ENCODE measurements at places on chromosomes 7 and 10.

DNA sequence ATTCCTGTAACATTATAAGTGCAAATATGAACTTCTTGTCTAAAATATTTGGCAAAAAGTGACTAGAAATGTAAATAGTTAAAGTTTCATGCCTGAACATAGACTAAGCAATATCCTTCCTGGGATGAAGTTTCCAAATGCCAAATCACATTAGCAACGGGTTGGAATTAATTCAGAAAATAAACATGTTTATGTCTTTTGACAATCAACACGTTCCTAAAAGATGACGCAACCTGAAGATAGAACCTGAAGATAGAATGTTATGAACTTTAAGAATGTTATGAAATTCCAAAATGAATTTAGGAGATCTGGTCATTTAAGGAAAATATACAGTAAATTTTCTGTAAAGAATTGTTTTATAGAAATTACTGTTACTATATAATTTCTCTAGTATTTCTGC, 9.2 kb downstream of the LAMB4 start:
- no peak for DNase-seq

DNA sequence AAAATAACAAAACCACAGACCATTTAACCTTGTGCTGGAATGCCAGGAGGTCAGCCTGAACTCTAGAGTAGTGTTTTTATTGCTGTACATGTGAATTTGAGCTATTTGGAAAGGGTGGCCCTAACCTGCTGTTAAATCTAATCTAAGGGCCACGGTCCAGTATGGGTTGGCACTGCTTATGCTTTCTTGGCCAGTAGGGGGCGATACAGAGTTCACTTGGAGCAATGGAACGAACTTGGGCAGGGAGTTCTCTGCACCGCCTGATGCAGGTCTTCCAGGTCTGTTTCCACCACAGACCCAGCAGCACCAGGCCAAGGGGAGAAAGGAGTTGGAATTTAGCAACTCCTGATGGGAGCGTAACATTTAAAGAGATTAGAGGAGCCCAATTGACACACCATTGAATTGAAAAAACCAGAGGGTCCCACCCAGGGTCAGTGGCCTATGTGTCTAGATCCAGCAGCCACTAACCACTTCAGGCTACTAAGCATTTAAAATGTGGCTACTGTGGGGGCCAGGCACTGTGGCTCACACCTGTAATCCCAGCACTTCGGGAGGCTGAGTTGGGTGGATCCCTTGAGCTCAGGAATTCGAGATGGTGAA, 75.7 kb upstream of the EFCAB10 start:
- DNase-seq = peak; percentile 81

DNA sequence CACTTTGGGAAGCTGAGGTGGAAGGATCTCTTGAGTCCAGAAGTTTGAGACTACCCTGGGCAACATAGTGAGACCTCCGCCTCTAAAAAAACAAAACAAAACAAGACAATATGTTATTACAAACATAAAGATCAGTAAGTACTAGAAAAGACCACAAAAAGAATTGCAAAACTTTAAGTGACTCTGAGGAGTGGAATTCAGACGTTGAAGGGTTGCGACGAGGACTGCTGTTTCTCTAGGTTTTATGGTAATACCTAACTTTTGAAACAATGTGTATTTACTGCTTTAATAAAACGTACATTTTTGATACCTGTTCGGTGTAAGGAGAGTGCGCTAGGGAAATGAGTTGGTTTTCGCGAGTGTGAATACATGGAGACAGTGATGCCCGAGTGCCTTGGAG, 250.4 kb downstream of the GATA3 start:
- DNase-seq = no peak

DNA sequence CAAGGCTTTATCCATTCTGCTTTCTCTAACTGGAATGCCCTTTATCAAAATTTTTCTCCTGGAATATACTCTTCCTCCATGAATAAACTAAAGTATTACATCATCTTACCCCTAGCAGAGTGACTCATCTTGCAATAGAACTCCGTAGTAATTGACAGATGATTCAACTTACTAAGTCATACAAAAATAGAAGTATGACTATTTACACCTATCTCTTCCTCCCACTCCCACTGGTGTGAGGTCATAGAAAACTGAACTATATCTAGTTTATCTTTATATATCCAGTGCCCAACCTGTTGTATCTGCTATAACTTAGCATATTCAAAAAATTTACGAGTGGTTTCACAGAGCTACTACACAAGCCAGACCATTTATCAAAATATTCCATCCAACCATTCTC, 26.1 kb downstream of the ABCB1 start:
- DNase-seq = peak; percentile 39

- peak; percentile 51 for DNase-seq
Observed at GRCh38 chr7:21507627-21508343, 35.1 kb upstream of the DNAH11 start.

DNA sequence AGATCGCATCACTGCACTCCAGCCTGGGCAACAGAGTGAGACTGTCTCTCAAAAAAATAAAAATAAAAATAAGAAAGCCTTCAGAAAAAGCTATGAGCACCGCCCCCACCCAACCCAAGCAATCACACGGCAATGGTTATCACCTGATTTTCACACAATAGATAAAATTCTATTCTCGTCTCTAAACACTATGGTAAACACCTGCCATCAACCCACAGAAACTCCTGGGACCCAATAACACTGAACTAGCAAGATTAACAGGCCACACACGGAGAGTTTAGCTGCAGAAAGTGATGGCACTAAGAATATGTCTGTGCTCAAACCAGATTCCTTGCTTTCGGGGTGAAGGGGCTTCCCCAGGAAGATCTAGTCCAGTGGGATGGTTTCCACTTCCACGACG, 173.8 kb downstream of the DIP2C start:
- no peak for DNase-seq

GRCh38 chr10:118407026-118407425, 64.9 kb upstream of the FAM204A start:
- no peak for DNase-seq

DNA sequence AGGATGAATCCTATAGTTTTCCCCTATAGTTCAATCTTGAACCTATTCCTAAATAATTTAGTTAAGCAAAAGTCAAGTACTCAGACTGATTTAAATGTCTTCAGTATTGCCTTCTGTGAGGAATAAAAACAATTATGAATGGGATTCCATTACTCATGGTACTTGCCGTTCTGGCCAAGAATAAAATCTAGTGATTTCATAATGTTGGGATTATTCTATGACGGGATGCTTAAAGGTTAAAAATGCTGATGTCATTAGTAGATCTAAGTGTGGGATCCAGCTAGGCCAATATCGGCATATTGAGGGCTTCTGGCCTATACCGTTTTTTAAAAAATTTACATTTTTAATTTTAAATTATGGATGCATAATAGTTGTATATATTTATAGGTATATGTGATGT, 5.3 kb downstream of the BPGM start:
- DNase-seq = no peak

DNA sequence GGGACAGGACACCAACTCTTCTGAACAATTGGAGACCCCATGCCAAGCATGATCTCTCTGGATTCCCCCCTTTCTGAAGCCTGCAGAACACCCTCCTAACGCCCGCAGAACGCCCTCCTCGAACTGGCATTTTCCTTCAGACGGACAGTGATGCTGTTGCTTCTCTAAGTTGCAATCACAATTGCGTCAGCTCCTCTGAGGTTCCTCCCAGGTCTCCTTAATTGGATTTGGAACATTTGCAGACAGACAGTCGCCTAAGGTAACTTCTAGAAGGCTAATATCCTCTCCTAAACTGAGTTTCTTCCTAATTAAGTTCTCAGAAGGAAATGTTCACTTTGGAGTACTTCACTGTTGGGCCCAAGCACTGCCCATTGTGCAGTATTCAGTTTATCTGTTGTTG, 20.5 kb upstream of the SERPINE1 start:
- DNase-seq = no peak

- DNase-seq = no peak
Observed at GRCh38 chr10:50605269-50605950, 18.3 kb downstream of the SGMS1 start.

GRCh38 chr7:94182066-94182465, 177.9 kb upstream of the BET1 start:
- no peak for DNase-seq

GRCh38 chr10:94232711-94233383, 129.9 kb downstream of the NOC3L start:
- DNase-seq = no peak

DNA sequence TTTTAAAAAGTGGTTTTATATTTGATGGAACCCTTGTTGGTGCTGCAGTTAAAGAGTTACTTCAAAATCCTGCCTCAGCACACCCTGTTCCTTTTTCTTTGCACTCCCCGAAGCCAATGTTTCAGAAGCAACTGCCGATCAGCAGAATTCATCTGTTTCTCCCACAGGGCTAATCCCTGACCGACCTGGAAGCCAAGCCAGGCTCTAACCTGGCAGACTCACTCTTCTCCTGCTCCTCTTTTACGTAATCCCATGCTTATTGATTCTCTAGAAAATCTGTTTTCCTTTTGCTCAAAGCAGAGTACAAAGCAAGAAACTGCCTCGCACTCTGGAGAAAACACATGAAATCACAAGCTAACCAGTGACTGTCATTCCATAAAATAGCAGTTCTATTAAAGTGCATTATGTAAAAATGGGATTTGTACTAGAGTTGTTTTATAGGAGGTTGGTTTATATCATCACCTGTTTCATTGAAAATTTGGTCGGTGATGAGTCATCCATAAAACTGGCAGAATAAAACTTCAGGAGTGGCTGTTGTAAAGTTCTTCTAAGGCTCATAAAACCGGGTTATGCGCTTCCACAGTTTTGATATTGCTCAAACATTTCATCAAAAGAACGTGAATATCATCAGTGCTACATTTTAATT, 99.9 kb downstream of the CNTNAP2 start:
- no peak for DNase-seq

GRCh38 chr7:494259-494687, 25.4 kb downstream of the PDGFA start:
- DNase-seq = no peak

DNA sequence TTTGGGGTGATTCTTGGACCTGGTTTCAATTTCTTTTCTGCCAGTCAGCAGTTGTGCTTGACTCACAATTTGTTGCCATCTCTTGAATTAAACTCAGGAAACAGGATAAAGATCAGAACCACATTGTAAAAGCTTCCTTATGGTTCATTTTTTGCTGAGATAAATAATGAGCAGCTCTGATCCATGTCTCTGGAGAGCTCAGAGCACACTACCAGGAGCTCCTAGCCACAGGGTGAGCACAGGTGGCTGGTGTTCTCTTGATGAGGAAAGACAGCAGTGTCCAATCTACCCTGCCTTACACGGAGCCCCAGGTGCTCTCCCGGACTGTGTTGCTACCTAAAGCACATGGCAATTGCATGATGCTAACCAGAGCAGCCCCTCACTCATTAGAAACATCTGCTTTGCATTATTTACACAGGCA, 17.2 kb upstream of the FAM170B start:
- no peak for DNase-seq

GRCh38 chr7:104142147-104142546, 65.7 kb downstream of the ORC5 start:
- DNase-seq = no peak

DNA sequence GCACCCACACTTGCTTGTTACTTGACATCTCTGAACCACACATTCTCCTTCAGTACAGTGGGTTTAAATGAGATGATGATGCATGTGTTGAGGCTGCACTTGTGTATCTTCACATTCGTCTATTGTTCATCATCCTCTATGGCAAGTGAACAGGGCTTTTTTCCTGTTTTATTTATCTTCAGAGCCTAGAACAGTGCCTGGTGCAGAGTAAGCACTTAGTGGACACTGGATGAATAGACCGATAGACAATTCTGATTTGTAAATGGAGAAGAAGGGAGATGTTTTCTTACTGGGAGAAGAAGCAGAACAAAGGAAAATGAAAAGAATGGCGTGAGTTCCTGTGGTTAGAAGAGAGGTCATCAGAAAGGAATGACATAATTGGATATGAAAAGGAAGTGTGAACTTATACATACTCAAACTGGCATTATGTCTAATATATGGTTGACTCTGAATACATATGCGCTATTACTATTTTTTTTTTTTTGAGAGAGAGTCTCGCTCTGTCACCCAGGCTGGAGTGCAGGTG, 99.7 kb downstream of the AVL9 start:
- no peak for DNase-seq

DNA sequence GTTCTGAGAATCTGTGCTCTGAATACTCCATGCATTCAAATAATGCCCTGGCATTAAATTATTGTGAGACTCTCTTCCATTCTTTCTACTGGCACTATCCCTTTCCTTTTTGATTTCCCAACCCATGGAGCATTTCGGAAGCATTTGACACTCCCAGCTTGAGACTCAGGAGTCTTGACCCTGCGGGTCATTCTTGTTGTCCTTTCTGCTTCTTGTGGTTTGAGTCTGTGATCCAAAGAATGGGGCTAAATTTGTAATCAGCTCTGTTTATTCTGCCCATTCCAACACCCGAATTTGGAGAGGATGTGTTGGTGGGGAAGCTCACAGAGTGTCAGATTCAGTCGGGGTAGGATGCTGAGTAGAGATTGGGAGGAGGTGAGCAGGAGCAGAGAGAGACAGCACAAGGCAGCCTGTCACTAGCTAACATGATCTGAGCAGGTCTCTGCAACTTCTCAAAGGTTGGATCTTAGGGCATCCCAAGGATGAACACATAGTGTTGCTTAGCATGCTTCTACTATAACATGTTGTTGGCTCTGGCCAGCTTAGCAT, 80.4 kb upstream of the BMPER start:
- no peak for DNase-seq

- peak; percentile 41 for DNase-seq
Observed at GRCh38 chr10:101441541-101442455, 87.8 kb downstream of the BTRC start.

DNA sequence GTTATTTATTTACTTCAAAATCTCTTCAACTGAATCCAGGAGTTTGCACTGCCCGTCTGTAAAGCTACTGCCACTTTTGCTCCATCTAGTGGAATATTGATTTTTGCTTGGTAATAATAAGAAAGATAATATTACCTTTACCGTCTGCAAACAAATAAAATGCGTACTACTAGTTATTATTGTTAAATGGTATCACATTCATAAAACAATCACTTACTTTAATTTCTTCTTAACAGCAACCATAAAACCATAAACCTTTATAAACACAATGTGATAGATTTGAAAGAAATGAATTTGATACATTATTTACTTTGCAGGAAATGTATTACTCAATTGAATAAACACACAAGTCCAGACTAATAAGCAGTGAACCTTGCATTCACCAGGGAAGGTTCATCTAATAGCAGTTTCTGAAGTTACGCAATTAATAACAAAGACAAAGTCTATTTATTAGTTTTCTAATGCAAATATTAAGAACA, 6.4 kb downstream of the AGMO start:
- DNase-seq = no peak

- DNase-seq = no peak
Observed at GRCh38 chr10:123766012-123766411, 99.9 kb downstream of the GPR26 start.

GRCh38 chr10:94150541-94151184, 156.9 kb downstream of the PLCE1 start:
- no peak for DNase-seq

GRCh38 chr7:112699725-112700513, 90.3 kb downstream of the TMEM168 start:
- DNase-seq = no peak

- DNase-seq = no peak
Observed at GRCh38 chr7:23472956-23473843, 2.9 kb upstream of the IGF2BP3 start.

GRCh38 chr10:35503578-35503977, 101.6 kb upstream of the GJD4 start:
- DNase-seq = no peak

- no peak for DNase-seq
Observed at GRCh38 chr7:1101563-1102431, 13.9 kb downstream of the GPER1 start.

GRCh38 chr7:114540291-114540690, 125.7 kb downstream of the FOXP2 start:
- no peak for DNase-seq

All from activated CD8-positive, alpha-beta T cell treated with anti-CD3 and anti-CD28 coated beads for 36 hours (primary cell).